Colonic mucosa (tissue), 4 donors: ENCODE measurements at places on chromosomes 16 and 17. TPM values are rescaled to one million over a fixed set of nuclear protein-coding genes. Genes with fewer than 3 reads are reported as not detected.

The KRTAP4-16 gene
- not detected for total RNA-seq

The MYH13 gene
- 0.11 TPM for total RNA-seq

The NT5C gene
- total RNA-seq, result 94.9 TPM

The MARCHF10 gene
- not detected for total RNA-seq

The TSNAXIP1 gene
- 0.30 TPM for total RNA-seq

The SLFN14 gene
- not detected for total RNA-seq

The TEKT5 gene
- total RNA-seq, result 0.21 TPM

The EFNB3 gene
- total RNA-seq, result 0.82 TPM

The XYLT1 gene
- 15.0 TPM for total RNA-seq

The SOST gene
- not detected for total RNA-seq

The EPX gene
- total RNA-seq, result not detected

The CYBA gene
- total RNA-seq, result 389 TPM

The SGF29 gene
- total RNA-seq, result 17.4 TPM

The ADGRG3 gene
- 0.82 TPM for total RNA-seq

The CHST4 gene
- total RNA-seq, result 0.44 TPM

The MOSMO gene
- total RNA-seq, result 9.2 TPM

The TPPP3 gene
- 12.3 TPM for total RNA-seq

The RNPS1 gene
- 154 TPM for total RNA-seq

The ATP2A1 gene
- total RNA-seq, result 2.9 TPM

The CA5A gene
- total RNA-seq, result not detected

The CMTM2 gene
- not detected for total RNA-seq

The KCNJ18 gene
- not detected for total RNA-seq

The BLTP2 gene
- 202 TPM for total RNA-seq

The ATP1B2 gene
- 0.54 TPM for total RNA-seq

The WSCD1 gene
- 19.5 TPM for total RNA-seq

The SLC13A5 gene
- not detected for total RNA-seq

The TGFB1I1 gene
- total RNA-seq, result 10.9 TPM

The CD79B gene
- 1.5 TPM for total RNA-seq

The TMEM235 gene
- not detected for total RNA-seq

The KREMEN2 gene
- total RNA-seq, result 1.5 TPM

The SLC35G6 gene
- total RNA-seq, result not detected

The TNFRSF17 gene
- total RNA-seq, result 4.2 TPM

The FGF11 gene
- 1.6 TPM for total RNA-seq

The ZNF205 gene
- 10.5 TPM for total RNA-seq

The TMEM204 gene
- 2.9 TPM for total RNA-seq

The SGCA gene
- total RNA-seq, result 5.5 TPM

The PVALEF gene
- total RNA-seq, result not detected

The C17orf107 gene
- 0.74 TPM for total RNA-seq

The RAB26 gene
- total RNA-seq, result 18.2 TPM
